ENCODE measurements at places on chromosomes 16 and 17.

DNA sequence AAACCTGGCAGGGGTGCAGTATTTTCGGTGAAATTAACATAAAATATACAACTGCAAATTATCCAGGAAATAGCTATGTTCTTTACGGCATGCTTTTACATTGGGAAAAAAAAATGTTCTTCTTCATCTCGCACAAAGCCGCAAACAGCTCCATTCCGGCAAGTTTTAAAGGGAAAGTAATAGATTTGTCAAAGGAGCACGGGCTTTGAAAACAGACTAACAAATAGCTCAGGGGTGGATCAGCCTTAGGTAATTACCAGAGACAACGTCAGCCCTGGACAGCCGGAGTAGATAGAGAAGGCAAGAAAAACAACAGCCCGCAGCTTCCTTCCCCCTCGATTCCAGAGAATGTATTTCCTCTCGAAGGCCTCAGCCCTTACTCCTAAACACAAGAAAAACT lies 222.5 kb downstream of the C16orf78 start:
- no peak for DNase-seq

DNA sequence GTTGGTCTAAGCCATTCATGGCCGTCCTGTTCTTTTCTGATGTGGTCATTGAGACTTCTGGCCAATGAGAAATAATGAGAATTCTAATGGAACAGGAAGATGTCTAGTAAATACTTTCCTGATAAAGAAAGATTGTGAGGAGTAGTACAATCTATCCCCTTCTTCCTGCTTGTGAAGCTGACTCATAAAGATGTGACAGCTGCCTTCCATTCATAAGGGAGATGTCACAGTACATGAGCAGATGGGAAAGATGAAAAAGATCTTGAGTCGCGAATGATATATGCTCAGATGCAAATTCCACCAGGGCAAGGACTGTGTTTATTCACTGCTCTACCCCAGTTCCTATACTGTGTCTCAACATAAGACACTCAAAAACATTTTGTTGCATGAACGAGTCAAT lies 111.7 kb upstream of the FOXF1 start:
- no peak for DNase-seq

DNA sequence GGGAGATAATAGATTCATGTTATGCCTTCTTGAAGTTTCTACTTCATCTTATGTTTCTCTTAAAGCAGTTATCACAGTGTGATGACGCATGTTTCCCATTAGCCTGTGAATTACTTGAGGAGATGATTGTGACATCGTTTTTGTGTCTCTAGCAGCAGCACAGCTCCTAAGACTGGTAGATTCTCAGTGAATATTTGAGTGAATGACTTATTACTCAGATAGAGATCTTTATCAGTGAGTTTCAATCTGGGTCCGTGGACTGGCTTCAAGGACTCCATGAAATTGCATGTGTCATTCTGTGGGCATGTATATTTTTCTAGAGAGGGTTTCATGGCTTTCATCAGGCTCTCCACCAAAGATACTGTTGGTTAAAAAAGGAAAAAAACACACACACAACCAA lies 29.9 kb downstream of the YPEL2 start:
- peak; percentile 62 for DNase-seq

GRCh38 chr17:18161207-18162145 lies 22.2 kb upstream of the ALKBH5 start:
- no peak for DNase-seq

DNA sequence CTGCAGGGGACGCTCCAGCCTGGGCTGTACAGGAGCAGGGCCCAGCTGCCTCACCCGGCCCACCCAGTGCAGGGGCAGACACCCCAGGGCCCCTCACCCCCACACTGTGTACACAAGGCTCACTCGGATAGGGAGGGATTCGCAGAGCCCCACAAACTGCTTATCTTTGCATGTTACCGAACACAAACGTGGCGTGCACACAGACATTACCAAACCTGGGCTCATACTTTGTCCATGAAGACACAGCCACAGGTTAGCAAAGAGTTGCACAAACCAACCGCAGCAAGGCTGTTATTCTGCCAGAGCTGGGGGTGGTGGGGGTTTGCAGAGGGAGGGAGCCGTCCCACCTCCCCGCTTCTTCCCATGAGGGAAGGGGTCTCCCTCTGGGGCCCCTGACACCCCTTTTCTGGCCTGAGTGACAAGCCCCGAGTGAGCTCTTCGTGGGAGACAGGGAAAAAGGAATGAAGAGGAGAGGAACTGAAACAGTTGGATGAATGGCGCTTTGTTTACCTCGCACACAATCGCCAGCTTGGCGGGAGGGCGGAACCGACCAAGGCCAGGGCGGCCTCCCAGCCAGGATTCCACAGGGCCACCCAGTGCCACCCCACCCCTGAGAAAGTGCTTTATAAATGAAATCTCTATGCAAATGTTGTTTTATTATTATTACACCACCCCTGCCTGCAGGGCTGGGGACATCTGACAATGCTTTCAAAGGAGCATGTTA lies 434 bp upstream of the CPSF4L start:
- DNase-seq: no peak

- peak; percentile 95 for DNase-seq
Measured at GRCh38 chr16:3106205-3106928, 6.0 kb upstream of the ZNF205 start.

DNA sequence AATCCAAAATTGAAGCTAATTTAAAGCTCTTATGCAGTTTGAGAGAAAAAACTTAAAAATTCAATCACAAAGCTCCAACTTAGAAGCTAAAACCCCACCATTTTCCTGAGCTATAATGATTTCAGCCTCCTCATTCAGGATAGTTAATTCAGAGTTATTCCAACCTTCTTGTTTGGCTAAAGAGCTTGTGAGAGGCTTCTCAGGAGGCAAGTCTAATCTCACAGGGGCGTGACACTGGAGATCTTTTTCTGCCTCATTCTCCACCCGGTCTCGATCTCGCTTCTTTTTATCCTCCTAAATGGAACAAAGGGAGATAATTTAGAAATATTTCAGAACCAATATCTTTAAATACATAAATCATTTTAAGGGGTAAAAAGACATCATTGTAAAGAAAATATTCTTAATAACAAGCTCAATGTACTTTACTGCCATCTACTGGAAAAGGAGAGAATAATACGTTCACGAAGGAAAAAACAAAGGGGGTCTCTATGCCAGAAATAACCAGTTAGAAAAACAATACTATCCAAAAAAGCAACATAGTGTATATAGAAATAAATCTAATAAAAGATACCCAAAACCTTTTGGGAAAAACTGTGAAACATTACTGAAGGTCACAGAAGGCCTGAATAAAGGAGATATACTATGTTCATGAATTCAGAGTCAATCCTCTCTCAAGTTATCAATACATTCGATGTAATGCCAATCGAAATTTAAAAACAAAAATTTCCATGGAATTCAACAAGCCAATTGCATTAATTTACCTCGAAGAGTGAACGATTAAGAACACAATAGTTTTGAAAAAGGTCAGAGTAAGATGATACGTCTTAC lies 13.9 kb downstream of the BRD7 start:
- DNase-seq: peak; percentile 45

DNA sequence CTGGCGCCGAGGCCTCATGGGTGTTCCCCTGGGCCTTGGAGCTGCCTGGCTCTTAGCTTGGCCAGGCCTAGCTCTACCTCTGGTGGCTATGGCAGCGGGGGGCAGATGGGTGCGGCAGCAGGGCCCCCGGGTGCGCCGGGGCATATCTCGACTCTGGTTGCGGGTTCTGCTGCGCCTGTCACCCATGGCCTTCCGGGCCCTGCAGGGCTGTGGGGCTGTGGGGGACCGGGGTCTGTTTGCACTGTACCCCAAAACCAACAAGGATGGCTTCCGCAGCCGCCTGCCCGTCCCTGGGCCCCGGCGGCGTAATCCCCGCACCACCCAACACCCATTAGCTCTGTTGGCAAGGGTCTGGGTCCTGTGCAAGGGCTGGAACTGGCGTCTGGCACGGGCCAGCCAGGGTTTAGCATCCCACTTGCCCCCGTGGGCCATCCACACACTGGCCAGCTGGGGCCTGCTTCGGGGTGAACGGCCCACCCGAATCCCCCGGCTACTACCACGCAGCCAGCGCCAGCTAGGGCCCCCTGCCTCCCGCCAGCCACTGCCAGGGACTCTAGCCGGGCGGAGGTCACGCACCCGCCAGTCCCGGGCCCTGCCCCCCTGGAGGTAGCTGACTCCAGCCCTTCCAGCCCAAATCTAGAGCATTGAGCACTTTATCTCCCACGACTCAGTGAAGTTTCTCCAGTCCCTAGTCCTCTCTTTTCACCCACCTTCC lies 7.9 kb downstream of the HIRIP3 start:
- DNase-seq: no peak

GRCh38 chr17:81511804-81512561 lies 616 bp downstream of the ACTG1 start:
- no peak for DNase-seq

- peak; percentile 53 for DNase-seq
Measured at GRCh38 chr16:86490859-86491639, 19.3 kb upstream of the FOXF1 start.

DNA sequence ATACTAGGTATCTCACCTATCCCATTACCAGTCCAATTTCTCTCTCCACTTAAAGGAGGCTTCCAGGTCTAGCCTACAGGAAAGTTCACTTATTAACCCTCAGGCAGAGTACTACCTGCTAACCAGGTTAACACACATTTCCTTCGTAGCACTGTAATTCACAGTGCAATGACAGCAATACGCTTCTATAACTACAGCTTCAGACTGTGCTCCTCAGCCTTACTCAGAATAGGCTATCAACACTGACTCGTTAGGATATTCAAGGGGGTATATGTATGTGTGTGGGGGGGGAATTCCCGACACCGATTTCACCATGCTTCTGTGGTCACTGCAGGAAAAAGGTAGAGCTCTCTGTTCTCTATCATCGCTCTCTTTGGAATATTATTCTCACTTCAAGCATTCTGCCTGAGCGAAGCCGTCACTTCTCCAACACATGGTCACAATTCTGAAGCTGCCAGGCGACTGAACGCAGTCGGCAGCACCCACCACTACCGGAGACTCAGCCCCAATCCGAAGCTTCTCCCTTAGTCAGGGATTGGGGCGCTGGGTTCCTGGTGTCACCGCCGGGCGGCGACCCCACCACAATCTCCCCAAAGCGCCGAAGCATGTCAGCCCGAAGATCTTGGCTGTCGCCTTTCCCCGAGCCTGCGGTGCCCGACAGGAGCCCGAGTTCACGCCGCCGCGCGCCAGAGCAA lies 618 bp downstream of the GGA3 start:
- DNase-seq: no peak

- DNase-seq: no peak
Measured at GRCh38 chr17:41504246-41504977, 1.0 kb downstream of the KRT13 start.

- DNase-seq: no peak
Measured at GRCh38 chr17:21381076-21381706, 5.0 kb downstream of the KCNJ12 start.

DNA sequence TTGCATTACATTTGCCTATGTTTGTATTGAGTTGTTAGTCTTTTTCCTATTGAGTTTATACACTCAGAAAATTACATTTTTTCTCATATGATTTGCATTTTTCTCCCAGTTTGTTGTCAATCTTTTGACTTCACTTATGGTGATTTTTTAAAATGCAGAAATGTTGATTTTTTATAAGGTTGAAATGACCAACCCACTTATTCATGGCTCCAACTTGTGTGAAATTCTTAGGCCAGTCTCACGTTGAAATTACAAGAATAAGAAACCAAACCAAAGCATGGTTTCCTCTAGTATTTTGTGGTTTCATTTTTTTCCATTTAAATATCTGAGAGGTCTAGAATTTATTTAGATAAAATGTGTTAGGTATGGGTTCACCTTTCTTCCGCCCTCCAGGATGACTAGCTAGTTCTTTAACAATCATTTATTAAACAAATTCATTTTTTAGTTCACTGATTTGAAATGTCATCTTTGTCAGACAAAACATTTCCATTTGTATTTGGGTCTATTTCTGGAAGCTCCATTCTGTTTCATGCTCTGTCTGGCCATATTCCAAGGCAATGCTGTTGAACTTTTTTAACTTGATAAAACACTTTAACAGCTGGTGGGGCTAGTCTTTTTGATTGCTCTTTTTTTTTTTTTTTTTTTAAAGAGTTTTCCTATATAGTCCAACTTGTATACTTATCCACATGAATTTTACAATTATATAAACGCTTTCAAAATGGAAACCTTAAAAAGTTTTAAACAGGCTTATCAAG lies 40.0 kb downstream of the FAM20A start:
- no peak for DNase-seq

DNA sequence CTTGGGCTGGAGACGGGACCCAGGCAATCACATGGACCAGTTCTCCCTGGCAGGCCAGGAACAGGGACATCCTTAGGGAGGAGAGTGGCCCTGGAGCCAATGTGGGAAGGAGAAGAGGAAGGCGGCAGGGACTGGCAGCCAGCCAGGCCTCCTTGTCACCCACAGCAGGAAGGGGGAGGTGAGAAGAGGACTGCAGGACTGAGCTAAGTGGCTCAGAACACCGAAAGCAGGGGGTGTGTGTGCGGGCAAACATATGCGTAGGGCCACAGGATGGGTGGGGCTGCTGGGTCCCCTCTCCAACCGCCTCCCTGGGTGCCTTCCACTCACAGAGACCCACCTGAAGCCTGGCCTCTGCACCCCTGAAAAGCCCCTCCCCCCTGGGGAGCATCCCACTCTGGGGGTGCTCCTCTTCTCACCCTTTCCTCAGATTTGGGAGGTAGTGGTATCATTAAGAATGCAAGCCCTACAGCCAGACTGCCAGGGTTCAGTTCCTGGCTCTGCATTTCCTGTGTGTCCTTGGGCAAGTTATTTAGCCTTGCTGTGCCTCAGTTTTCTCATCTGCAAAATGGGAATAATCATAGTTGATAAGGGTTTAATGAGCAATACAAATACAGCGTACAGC lies 8.1 kb downstream of the PNMT start:
- DNase-seq: no peak

Measured in AG08395 (cell line).